ENCODE measurements at places on chromosomes 7 and 10.

GRCh38 chr7:156347132-156347531 is 293.4 kb upstream of the RNF32 start:
- no peak for DNase-seq

DNA sequence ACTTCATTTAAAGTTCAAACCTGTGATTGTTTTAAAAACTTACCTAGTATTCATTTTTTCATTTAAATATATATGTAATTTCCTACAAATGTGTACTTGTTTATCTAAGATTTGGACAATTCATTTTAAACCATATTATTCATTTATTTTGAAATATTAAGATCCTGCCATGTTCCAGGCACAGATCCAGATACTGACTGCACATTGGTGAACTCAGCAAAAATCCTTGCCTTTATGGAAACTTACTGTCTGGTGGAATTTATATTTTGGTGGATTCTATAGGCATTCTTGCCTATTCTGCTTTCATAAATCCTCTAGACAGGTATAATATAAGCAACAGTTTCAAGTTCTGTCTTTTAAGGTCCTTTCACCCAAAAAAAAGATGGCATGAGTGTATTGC is 48.3 kb upstream of the RPA3 start:
- DNase-seq = peak; percentile 40

DNA sequence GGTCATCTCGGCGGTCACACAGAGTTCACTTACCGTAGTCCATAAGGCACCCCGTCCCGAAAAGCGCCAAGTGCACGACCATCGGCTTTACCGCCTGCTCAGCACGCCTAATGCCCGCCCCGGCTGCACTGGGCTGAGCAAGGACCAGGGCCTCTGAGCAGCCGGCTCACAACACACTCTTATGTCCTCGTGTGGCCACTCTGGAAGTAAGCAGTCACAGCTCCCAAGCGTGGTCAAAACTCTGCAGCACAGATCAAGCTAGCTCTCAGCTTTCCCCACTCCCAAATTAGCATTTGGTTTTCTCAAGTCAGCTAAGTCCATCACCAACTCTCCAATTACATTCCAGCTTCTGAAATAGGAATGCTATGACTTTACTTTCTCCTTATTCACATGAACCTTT is 57.7 kb downstream of the MAD1L1 start:
- DNase-seq = no peak

DNA sequence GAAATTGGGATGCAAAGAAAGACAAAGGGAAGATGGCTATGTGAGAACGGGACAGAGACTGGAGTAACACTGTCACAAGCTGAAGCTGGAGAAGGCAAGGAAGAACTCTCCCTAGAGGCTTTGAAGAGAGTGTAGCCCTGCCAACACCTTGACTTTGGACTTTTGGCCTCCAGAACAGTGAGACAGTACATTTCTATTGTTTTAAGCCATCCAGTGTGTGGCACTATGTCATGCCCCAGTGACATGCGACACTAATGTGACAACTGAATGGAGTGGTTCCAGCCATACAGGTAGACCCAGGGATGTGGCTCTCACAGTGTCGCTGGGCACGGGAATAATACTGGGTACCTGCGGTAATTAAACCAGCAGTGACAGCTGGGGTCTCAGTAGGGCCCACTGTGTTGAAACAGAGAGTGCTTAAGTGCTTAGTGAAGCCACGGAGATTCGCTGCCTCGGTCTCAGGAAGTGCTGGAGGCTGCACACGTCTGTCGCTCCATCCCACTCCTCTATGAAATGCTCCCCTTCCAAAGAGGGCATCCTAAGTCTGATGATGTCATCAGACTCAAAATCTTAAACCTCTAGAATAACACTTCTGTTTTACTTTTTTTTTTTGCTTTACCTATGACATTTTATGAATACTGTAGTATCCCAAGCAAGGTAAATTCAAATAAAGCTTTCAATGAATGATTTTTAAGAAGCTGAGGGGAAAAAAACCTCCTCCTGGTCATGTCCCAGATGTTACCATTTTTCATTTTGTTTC is 154.6 kb upstream of the RHEB start:
- DNase-seq = no peak

DNA sequence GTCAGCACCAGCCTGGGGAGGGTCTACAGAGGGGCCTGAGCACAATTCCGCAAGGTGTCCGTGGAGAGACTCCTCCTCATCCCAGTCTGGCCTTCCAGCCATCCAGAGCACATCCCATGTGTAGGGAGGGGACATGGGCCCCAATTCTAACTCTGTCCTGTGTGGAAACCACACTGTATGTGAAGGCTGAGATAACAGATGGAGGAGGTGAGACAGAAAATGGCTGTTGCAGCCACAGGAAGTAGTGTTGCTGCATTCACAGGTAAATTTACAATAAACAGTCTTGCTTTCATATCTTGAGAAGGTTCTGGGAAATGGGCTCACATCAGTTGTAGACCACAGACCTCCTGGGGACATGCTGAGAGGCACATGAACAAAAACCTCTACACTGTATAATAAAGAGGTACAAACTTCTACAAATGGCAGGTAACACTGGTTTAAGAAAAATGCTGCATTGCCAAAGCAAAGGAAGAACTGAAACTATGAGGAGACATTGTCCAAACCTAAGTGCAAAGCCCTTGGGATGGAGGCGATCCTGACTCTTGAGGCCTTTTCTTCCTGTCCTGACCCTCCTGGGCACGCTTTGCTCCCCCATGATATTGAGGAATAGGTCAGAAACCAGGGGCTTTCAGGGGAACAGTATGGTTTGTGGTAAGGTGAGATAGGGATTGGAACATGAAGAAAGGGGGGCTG is 21.6 kb upstream of the GIMAP2 start:
- DNase-seq = no peak

DNA sequence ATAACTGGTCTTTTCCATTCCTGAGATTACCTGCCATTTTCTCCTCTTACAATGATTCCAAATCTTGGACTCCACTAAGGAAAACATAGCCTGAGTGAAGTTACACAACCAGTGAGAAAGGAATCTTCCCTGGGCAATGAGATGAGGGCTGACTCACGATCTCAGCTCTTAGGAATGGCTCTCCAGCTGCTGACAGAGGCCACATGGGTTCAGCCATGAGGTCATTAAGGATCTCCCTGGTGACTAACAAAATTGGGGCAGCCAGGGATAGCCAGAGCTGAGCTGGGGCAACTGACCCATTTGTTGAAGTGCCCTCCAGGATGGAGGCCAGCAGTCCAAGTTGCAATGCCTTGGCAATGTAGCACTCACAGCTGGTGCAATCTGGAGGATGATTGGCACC is 78.7 kb upstream of the MKLN1 start:
- DNase-seq = peak; percentile 97

DNA sequence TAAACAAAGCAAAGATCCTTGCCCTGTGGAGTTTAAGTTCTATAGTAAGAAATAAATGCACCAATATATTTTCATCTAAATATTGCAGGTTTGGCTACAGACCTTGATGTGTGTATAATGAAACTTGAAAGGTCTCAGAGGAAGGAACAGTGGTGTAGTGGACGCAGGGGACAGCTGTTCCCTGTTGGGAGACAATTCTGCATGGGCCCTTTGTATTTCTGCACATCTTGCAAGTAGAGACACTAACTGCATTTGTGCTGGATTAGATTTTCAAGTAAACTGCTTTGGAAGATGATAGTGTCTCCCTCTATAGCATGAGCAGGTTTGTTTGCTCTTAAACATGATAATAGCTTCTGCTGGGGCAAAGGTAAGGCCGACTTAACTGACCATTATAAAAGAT is 57.5 kb upstream of the FAM133B start:
- DNase-seq = no peak

GRCh38 chr7:128025380-128025779 is 5.9 kb downstream of the LRRC4 start:
- peak; percentile 63 for DNase-seq

GRCh38 chr10:110002801-110003523 is 4.8 kb upstream of the ADD3 start:
- no peak for DNase-seq

- DNase-seq = no peak
These were observed 41.5 kb downstream of the ARHGAP19 start for GRCh38 chr10:97250952-97251351.

DNA sequence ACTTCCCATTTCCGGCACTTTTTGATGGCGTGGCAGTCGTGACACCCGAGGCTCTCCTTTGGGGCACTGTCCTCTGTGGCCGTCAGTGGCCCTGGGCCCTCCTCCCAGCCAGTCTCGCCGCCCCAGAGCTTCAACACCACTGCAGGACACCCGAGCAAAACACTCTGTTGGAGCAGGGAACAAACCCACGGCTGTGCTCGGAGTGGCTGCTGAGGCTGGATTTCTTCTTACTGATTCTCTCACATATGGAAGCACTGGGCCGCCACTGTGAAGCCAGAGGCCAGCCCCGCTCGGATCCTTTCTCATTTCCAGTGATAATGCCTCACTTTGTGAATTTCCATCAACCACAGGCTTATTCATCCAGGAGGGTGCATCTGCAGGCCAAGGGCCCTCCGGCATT is 58.2 kb upstream of the CYTH3 start:
- no peak for DNase-seq

GRCh38 chr7:68407460-68407859 is 1190.8 kb upstream of the AUTS2 start:
- no peak for DNase-seq

GRCh38 chr10:92929896-92930295 is 81.6 kb downstream of the EXOC6 start:
- DNase-seq = no peak

DNA sequence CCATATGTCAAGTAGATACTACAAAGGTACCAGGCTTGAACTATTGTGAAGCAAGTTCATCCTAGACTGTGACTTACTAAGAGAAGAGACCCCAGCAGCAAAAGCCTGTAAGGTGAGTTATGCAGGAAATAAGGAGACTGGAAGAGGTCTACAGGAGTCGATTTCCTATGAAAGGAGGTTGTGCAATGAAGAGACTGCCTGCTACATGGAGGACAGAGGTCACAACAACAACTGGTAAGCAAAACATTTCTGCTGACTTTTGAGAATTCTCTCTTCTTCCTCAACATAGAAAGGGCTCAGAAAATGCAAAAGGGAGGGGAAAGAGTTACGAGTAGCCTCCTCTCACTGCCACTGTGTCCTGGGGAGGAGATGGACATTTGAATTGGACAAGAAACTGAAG is 42.4 kb downstream of the PDK4 start:
- DNase-seq = peak; percentile 50

GRCh38 chr7:42278344-42278743 is 41.3 kb upstream of the GLI3 start:
- no peak for DNase-seq

GRCh38 chr10:27744802-27745731 is 552 bp downstream of the MKX start:
- DNase-seq = no peak

GRCh38 chr7:50305583-50306493 is 1.3 kb downstream of the IKZF1 start:
- DNase-seq = no peak

GRCh38 chr7:73599151-73599882 is 20.9 kb upstream of the TBL2 start:
- DNase-seq = no peak

DNA sequence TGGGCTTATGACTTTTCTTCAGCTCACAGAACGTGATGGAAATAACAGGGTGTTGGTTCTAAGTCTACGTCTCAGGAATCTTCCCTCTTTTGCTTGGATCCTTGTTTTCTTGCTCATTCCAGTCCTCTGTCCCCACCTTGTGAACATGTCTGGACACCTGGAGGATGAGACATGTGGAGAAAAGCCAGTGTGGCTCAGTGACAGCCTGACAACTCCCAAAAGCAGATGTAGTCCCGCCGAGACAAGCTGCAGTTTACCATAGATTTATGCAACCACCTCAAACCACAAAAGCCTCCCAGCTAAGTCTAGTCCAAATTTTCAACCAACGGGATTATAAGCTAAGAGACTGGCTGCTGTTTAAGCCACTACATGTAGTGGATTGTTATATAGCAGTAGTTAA is 476.1 kb downstream of the SH2D4B start:
- no peak for DNase-seq

- DNase-seq = peak; percentile 18
These were observed 648.2 kb downstream of the SDK1 start for GRCh38 chr7:3949242-3949640.

GRCh38 chr7:147999962-148000361 is 590.6 kb upstream of the C7orf33 start:
- DNase-seq = no peak

GRCh38 chr7:151115836-151116418 is 29.7 kb downstream of the AGAP3 start:
- DNase-seq = peak; percentile 16

GRCh38 chr10:71068861-71069271 is 143.5 kb upstream of the UNC5B start:
- DNase-seq = peak; percentile 7

DNA sequence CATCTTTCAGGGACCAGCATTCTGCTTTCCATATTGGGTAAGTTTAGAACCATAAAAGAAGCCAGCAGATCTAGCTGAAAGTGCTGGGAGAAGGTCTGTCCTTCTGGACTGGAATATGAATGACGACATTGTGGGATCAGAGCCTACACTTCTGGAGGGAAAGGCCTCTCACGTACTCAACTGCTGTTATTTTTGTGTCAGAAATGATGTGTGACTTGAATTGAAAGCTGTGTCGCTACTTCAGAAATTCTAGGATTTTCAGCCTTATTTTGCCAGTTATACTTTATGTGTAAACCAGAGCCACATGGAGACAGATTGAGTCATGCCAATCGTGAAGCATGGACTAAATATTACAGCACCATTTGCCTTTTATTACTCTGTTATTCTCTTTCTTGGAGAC is 231.0 kb downstream of the KIAA1217 start:
- DNase-seq = no peak

DNA sequence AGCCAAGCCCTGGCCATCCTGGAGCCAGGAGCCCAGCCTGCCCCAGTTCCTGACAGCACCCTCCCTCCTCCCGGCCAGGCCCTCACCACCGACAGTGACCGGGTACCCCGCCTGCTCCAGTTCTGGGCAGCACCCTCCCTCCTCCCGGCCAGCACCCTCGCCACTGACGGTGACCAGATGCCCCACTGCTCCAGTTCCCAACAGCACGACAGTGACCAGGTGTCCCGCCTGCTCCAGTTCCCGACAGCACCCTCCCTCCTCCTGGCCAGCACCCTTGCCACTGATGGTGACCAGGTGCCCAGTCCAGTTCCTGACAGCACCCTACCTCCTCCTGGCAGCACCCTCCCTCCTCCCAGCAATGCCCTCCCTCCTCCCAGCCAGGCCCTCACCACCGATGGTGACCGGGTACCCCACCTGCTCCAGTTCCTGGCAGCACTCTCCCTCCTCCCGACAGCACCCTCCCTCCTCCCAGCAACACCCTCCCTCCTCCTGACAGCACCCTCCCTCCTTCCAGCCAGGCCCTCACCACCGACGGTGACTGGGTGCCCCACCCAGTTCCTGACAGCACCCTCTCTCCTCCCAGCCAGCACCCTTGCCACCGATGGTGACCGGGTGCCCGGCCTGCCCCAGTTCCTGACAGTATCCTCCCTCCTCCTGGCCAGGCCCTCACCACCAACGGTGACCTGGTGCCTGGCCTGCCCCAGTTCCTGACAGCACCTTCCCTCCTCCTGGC is 40.3 kb downstream of the VIPR2 start:
- DNase-seq = no peak

- DNase-seq = no peak
These were observed 83.1 kb upstream of the NPVF start for GRCh38 chr7:25311346-25311745.

All from iris pigment epithelial cell (primary cell).